ENCODE measurements at places on chromosomes 1 and 21. TPM values are rescaled to one million over a fixed set of nuclear protein-coding genes. Genes with fewer than 3 reads are reported as not detected.

Gene SDHC
- 19.5 TPM for total RNA-seq

Gene MATN1
- total RNA-seq, result 0.31 TPM

- no peak for DNase-seq
Measured at GRCh38 chr21:32940079-32941014, 85.4 kb upstream of the OLIG2 start.

GRCh38 chr1:160664573-160665051, 17.8 kb upstream of the SLAMF1 start:
- DNase-seq, result no peak

- no peak for DNase-seq
Measured at GRCh38 chr1:55522982-55523381, 307.8 kb upstream of the USP24 start.

Gene CD46
- 146 TPM for total RNA-seq

GRCh38 chr1:29444081-29444715, 207.9 kb downstream of the PTPRU start:
- DNase-seq, result no peak

- no peak for DNase-seq
Measured at GRCh38 chr1:220353229-220354012, 81.2 kb upstream of the RAB3GAP2 start.

DNA sequence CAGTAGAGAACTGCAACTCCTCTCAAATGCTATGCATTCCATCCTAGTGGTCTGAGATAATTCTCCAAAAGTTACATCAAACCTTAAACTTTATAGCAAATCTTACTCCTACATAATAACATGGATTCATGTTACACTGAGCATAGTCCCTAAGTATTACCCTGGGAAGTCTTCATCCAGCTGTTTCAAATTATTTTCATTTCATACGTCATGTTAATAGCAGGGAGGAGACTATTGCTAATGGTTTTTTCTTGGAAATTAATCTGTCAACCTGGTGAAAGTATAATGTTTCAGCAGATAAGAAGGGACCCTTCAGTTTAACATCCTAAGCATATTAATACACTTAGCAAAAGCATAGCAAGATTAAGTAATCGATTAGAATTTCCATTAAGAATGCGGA, 318.1 kb downstream of the USP25 start:
- no peak for DNase-seq

Data from occipital lobe (tissue), 3 donors.